ENCODE measurements at places on chromosomes 16 and 17.

GRCh38 chr16:57959121-57959520, 11.8 kb downstream of the CNGB1 start:
- no peak for DNase-seq

DNA sequence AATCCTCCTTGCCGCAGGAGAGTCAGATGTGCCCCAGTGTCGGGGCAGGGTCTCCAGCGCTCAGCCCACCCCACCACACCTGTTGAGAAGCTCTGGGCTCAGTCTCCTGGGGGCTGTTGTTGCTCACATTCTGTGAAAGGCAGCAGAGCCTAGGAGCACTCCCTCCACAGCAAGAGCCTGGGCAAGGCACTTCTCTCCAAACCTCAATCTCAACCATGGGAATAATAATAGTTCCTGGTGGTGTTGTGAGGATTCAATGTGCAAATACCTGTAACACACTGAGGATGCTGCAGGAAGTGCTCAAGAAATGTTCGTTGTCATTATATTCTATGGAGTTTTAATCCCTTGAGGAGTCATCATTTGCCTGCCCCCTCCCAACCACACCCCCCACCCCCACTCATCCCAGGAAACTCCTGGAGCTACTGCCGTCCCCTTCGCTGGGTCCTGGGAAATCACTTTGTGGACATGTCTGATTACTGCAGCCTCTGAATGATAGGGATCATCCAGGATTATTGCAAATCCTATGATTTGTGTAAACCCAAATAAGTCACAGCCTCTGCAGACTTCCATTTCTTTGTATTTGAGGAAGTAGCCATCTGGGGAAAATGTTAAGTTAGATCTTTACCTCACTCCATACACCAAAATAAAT, 61.5 kb downstream of the CCT6B start:
- DNase-seq: no peak

DNA sequence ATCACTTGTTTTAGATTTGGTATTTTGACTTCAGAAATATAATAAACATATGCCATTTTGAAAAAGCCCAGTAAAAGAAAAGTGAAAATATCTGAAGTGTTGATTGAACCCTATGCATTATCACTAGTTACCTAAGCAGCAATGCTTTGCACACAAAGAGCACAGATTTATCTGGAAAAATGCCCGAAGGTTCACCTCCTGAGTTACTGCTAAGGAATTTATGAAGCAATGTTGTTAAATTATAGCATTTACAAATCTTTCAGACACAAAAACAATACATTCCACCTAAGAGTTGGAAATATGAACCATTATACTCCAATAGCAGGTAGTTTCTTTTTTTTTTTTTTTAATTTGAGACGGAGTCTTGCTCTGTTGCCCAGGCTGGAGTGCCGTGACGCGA, 38.9 kb upstream of the GHDC start:
- DNase-seq: no peak

DNA sequence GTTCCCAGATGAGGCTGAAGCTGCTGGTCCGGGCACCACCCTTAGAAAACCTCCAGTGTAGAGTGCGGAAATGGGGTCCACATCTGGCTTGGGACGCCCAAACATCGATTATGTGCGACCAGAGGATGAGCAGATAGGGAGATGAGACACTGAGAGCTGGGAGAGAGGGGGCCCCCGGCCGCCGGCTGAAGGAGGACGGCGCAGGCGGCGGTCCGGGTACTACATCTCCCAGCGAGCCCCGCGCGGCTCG, 182 bp upstream of the SPECC1 start:
- no peak for DNase-seq

- DNase-seq: no peak
Measured at GRCh38 chr17:40471846-40472732, 28.8 kb downstream of the IGFBP4 start.

DNA sequence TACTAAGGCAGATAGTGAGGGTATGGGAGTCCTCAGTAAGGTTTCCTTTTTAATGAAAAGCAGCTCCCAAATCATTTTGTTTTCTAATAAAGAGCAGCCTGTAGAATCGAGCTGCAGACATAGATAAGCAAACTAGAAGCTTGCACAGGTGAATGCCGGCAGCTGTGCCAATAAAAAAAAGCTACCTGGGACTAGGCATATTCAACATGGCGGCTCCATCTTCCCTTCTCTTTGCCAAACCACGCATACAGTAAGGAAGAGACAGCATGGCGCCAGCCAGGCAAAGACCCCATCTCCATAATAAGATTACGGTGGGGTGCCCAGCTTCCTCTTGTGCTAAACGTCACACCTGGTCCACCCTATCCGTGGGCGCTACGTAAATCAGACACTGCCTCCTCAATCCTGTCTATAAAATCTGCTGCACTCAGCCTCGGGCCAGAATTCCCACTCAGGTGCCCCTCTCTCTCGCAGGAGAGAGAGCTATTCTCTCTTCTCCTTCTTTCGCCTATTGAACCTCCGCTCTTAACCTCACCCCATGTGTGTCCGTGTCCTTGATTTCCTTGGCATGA, 92.7 kb upstream of the FA2H start:
- DNase-seq: no peak

GRCh38 chr17:60371818-60372510, 20.0 kb downstream of the USP32 start:
- no peak for DNase-seq

- DNase-seq: peak; percentile 64
Measured at GRCh38 chr17:17681744-17682292, 560 bp downstream of the RAI1 start.

GRCh38 chr16:31395647-31396046, 2.5 kb downstream of the ITGAD start:
- no peak for DNase-seq

GRCh38 chr17:74282587-74283370, 8.7 kb downstream of the DNAI2 start:
- no peak for DNase-seq

DNA sequence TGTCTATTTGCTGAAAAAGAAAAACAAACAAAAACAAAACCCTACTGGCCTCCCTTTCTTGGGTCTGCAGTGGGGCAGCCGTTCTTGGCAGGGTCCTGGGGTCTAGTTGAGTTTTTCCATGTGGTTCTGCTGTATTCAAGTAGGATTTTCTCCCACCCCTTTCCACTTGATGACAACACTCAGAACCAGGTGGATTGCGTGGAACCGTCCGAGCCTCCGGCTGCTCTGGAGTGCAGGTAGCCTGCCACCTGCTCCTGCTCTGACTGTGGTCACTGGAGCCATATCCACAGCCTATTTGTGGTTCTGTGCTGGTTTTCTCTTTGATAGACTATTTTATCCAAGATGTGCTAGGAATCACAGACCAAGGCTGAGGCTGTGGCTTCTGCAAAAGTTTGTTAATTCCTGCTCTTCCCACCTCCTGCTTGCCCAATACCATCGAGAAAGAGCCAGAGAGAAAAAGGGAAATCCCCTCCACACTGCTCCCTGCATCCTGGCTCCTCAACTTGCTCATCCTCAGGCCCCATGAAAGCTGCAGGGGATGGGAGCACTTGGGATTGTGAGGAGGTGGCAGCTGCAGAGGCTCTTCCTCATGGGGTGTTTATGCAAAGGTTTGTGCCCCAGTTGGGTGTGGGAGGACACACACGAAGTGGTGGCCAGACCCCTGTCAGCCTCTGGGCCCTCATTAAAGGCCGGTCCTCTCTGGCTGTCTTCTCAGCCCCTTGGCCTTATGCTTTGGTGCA, 377.8 kb upstream of the TNRC6C start:
- no peak for DNase-seq

- peak; percentile 84 for DNase-seq
Measured at GRCh38 chr17:80991645-80992076, at the start of gene CHMP6. CHMP6 (plus strand) TSS chr17:80991841; CDS start chr17:80991919, 78 bp downstream.

DNA sequence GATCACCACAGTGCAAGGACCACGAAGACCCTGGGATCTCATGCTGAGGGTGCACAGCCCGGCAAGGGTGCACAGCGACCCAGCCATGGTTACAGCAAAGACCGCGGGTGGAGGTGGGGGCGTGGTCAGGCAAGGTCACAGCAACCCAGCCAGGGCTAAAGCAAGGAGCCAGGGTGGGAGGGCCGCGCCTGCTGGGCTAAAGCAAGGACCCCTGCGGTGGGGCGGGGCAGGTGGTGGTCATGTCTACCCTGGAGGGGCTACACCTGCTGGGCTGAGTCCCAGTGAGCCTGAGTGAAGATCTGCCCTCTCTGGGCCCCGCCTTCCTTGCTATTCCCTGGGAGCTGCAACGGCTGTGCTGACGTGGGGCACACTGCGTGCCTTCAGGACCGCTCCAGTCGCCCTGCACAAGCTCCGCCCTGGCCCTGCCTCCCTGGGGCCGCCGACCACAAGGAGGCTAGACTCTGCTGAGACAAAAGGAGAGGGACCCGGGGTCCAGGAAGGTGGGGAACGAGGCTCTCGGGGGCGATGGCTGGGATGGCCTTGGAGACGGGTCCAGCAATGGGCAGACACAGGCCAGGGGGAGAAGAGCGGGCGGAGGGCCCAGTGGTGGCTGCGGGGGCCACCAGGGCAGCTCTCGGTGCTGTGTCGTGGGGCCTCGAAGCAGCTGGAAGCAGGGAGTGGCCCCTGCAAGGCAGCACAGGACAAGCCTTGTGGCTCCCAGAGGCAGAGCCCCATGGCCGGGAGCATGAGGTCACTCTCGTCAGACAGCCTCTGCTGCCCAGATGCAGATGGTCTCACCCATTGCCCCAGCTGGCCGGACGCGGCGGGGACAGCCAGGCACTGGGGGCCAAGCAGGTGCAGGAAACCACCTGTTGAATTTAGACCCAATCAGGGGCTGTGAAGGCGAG, 52.8 kb downstream of the CBFA2T3 start:
- DNase-seq: no peak

DNA sequence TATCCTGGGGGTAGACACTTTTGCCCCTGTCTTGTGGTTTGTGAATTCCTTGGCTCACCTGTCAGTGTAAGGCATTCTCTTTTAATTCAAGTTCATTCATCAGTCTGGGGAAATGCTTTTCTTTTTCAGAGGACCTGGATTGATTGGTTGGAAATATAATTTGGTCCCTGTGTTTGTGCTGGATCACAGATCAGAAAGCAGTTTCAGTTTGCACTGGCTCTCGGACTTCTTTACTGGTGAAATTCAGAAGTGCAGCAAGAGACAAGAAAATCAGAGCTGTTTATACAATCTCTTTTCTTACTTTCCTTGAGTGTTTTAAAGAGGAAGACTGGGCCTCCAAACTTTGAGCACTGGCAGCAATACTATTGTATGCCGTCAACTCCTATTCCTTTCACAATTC, 161.8 kb upstream of the KCNJ16 start:
- no peak for DNase-seq

GRCh38 chr17:18967916-18968315, 16.0 kb downstream of the SLC5A10 start:
- DNase-seq: no peak

- no peak for DNase-seq
Measured at GRCh38 chr16:2963074-2963722, 877 bp upstream of the KREMEN2 start.

DNA sequence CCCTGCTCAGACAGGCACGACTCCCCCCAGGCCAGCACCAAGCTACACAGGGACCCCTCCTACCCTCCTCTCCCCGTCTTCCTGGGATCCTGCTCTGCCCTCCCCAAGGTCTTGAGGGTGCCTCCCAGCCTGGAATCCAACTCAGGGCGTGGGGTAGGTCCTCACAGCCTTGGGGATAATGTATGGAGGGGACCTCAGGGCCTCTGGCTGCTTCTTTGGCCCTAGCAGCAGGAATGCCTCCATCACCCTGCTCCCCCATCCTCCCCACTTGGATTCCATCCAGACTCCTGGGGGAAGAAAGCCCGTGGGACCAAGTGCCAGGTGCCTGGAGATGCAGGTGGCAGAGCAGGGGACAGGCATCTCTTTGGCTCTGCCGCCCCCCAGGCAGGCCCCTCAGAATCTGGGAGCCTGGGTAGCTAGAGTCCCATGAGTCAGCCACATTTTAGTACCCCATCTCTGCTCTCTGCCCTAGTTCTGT, 10.7 kb upstream of the STAC2 start:
- DNase-seq: no peak

DNA sequence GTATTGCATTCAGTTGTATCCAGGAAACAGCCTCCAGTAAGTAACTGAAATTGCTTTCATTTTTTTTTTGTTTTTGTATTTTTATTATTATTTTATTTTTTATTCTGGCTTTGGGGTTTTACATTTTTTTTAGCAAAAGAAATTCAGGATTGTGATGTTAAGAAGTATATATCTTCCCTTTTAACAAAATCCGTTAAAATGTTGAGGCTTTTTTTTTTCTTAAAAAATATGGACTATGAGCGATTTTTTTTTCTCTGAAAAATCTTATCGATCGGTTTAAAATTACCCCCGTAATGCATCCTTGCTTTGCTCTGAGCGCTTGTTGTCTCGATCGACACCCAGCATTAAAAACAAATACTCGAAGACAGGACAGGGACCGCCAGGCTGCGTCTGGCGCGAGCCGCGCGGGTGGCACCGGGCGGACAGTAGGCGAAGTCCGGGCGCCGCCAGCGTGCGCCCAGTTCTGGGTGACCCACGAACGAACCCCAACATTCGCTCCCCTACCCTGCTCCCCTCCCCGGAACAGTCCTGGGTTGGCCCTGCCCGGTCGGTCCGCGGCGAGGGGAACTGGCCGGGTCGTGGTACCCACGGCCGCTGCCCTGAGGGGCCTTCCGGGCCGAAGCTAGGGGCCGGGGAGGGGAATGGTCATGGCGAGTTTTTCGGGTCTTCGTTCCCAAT, 482 bp downstream of the BAHCC1 start:
- DNase-seq: no peak

DNA sequence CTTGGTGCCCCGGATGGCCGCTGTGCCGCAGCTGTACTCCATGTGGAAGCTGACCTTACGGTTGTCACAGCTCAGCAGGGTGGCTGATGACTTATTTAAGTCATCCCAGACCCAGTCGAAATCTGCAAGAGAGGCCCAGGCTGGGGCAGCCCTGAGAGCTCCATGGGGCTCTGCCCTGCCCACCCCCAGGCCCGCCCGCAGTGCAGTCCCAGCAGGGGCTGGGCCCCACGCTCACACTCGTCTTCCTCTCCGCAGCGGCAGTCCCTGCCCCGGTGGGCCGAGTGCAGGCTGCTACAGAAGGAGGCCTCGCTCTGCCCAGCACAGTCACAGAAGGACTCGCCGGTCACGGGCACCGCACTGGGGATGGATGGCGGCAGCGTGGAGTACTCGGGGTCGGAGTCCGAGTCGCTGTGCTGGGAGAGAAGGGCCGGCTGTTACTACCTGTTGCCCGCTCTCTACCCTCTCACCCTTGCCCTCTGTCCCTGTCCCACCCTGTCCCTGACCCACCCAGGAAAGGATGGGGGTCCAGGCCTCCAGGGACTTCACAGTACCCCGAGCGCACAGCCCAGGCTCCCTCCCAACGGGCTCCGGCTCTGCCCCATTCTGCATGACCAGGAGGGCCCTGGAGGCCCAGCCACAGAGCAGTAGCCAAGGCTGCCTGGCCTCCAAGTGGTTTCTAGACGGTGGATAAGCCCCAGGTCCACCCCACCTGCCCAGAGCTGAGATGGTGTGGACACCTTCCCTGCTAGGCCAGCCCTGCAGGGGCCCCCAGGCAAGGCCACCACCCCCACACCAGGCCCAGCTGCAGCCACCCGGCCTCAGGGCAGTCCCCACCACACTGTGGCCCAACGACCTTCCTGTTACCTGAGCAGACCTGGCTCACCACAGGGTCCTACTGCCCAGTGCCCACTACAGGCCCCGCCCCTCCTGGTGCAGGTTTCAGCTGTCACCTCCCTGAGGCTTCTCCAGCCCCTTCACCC, 3.9 kb downstream of the SPSB3 start:
- peak; percentile 65 for DNase-seq

Measured in heart left ventricle (tissue), 16 donors.